NCI-H526 (cell line): ENCODE measurements at places on chromosomes 11 and 22.

GRCh38 chr22:21837248-21837979, 30.0 kb downstream of the MAPK1 start:
- DNase-seq: no peak

- peak; percentile 34 for DNase-seq
These were observed 56.9 kb upstream of the EIF3M start for GRCh38 chr11:32526760-32527159.

DNA sequence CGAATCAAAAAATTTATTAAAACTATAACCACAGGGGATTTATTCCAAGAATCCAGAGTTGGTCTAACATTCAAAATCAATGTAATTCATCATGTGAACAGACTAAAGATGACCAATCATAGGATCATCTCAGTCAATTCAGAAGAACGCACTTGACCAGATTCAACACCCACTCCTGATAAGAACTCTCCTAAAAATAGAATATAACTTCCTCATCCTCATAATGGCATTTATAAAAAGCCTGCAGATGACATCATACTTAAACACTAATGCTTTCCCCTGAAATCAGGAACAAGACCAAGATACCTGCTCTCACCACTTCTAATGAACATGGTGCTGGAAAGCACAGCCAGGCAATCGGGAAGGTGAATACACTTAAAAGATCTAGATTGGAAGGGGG, 10.5 kb upstream of the MUC2 start:
- DNase-seq: no peak

DNA sequence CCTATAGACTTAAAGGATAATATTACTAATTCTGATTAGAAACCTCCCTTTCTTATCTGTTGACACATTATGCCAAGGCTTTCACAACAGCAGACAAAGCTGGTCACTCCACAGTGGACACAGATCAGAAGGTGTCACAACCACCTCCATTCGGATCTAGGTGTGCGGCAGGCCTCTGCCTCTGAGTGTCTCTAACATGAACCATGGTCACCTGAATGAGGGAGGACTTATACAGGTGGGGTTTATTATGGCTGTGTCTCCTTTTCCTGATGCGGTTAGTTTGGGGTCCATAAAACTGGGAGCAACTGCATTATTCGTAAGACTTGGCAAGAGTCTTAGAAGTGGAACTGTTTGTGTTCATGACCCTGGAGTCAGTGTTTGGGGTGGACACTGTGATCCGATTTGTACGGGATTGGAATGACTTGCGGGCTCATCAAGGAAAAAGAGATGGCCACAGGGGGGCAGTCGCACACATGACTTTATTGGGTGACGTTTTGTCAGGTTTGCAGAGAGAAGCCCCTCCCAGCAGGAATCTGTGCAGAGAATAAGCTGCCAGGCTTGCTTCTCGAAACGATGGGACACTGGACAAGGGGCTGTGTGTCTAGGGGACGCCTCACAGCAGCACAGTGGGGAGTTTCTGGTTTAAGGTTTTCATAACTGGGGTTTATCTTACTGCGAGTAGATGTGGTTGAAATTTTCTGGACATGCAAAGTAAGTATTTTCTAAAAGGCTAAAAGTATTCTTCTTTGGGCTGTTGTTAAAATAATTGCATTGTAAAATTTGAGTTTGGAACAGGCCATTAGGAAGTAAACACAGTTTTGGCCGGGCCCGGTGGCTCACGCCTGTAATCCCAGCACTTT, 90.6 kb downstream of the GAB4 start:
- peak; percentile 81 for DNase-seq

DNA sequence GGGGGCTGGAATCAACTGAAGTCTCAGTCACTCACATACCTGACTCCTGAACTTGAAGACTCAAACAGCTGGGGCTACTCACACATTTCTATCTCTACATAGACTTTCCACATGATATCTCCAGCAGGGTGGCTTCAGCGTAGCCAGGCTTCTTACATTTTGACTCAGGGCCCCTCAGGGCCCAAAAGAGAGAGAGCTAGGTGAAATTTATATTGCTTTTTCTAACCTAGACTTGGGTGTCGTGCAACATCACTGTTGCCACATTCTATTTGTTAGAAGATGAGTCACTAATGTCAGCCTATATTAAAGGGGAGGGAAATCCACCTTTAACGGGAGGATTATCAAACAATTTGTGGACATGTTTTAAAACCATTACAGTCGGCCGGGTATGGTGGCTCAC, 71.9 kb upstream of the RRM1 start:
- DNase-seq: no peak

DNA sequence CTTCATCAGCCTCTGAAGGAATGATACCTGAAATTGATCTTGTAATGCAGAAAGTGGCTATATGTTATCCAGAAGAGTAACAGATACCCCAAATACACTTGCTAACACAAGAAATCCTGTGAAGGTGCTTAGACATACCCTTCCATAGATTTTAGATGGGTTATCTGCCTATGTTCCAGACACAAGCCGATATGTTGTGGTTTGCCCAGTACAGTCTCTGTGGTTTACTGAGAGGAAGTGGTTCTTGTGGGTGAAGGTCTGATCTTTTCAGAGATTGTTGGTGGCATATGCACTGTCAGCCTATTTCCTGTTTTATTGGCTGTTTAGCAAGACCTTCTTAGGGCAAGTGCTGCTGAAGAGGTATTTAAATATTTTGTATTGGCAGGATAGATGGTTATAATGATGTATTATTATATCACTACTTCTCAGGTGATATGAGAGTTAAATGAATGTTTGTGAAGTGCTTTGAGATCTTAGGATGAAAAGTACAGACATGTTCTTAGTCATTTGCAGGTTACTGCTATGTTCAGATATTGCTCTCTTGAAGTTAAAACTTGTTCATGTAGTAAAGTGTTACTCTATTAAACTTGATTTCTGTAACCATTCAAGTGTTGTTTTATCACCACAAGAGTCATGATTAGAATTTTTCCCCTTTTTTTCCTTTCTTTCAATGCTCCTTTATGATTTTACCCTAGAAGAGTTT, 8.2 kb downstream of the ARHGEF12 start:
- no peak for DNase-seq

DNA sequence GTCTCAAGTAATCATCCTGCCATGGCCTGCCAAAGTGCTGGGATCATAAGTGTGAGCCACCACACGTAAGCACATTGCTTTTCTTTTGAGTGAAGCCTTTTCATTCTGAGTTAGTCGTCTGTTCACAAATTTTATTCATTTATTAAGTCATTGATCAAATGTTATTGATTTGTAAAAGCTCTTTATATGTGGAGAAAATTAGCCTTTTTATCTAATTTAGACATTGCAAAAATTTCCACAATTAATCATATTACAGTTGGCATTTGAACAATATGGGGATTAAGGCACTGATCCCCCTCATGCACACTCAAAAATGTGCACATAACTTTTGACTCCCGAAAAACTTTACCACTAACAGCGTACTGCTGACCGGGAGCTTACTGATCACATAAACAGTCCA, 7.5 kb upstream of the EMID1 start:
- DNase-seq: no peak

GRCh38 chr22:44341431-44342346, 28.9 kb upstream of the SHISAL1 start:
- no peak for DNase-seq

DNA sequence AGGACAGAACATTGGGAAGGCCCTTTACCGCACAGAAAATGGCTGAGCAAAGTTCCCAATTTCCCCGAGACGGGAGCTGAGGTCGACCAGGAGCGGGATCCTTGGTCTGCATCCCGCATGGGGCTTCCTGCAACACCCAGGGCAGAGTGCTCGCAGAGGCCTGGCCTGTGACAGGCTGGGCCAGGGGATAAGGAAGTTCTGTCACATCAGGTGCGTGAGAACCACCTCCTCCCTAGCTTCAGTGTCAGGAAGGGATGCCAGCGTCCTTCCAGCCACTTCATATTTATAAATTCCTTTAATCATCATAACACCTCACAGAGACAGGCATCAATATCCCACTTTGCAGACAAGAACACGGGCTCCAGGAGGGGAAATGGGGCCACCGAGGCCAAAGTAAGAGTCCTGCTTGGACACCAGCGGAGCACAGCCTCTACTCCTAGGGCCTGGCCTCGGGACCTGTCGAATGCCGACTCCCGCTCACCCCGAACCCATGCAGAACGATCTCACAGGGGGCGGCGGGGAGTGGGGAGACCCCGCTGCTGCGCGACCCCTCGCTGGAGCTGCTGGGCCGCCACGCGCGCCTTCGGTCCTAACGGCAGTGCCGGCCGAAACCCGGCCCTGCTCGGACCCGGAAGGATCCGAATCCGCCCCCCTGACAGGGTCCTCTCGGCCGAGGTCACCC, 532 bp downstream of the BET1L start:
- no peak for DNase-seq

DNA sequence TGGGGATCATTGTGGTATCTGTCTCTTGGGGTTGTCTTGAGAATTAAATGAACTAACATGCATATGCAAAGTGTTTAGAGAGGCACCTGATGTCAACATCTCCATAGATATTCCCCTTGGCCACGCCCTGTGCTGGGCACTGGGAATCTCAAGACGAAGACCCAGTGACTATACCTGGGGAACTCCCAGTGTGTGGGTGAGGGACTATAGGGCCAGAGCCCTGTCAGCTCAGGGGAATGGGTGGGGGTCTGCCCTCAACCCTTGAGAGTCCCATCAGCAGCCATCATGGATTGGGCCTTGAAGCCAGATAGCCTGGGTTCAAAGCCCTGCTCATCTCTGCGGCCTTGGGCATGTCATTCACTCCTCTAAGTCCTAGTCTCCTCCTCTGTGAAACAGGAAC, 21.6 kb upstream of the LMO1 start:
- no peak for DNase-seq

- no peak for DNase-seq
These were observed 25.5 kb downstream of the TCP11L1 start for GRCh38 chr11:33064866-33065265.

DNA sequence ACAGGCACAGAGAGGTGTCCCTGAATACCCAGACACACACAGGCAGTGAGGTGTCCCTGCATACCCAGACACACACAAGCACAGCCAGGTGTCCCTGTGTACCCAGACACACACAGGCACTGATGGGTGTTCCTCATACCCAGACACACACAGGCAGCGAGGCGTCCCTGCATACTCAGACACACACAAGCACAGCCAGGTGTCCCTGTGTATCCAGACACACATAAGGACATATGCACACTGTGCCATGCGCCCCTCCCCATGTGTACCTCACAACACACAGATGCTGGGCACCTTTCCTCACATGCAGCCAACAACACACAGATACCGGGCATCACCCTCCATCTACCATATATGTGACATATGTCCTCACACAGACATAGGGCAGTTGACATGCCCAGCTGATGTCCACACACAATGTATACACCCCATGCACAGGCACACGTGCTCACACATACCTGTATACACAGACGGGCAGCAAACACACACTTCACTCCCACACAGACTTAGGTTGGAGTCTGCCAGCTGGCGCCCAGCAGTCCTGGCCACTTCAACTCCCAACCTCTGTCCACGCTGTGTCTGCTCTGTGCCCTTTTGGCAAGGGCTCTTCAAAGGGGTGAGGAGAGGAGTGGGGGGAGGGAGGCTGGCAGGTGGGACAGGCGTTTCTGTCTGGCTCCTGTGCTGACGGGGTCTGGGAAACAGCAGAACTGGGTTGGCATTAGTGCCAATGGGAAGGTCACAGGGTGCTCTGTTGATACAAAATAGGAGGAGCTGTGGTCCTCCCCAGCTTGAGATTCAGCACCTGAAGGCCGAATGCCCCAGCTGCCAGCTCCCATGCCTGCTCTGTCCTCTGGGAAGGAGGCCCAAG, 69.4 kb upstream of the ALX4 start:
- no peak for DNase-seq
